ENCODE measurements at places on chromosomes 2 and 18.
A peak's percentile ranks its signal among the peaks of the same experiment; 100 is the strongest.

- DNase-seq: no peak
These were observed 95.5 kb downstream of the CABYR start for GRCh38 chr18:24234330-24234729.

DNA sequence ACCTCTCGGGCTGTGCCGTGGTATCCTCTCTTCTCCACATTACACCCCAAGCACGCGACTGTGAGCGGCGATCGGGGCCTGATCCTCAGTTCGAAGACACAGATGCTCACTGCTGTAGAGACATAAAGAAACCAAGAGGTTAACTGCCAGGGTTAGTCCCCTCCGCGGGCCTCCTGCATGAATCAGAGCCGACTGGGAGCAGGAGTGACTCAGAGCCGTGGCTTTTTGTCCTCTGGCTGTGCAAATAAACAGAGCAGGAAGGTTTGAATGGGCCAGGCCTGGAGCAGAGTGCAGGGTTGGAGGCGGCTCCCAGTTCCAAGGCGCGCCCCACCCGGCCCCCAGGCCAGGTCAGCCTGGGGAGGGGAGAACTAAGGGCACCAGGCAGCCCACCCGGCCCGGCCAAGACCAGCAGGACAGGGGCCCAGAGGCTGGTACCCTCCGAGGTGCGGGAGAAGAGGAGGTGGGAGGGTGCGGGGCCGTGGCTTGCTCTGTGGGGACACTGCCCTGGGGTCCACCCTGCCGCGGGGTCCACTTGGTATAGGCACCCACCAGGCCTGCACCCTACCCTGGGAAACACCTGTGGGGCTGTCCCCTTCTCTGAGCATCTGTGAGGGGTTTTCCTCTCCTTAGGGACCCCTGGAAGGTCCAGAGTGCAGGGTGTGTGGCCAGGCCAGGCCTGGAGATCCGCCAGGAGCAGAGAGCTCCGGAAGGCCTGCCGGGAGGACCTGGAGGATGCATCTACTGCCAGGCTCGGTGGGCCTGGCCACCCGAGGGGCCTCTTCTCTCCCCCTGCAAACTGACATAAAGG lies 16.5 kb downstream of the TWIST2 start:
- DNase-seq: no peak

GRCh38 chr18:57542126-57542525 lies 44.4 kb downstream of the FECH start:
- no peak for DNase-seq

DNA sequence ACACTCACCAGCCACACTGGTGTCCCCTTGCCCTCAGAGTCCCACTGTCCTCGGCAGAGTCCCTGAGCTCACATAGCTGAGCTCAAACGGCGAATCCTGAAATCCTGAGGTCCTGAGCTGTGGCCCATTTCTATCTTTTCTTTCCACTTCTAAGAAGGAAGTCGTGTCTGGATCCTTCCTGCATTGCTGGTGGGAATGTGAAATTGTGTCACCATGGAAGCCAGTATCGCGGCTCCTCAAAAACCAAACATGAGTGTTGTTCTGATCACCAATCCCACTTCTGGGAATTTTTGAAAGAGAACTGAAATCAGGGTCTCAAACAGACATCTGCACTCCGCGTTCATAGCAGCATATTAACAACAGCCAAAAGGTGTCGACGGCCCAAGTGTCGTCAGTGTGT lies 244.7 kb downstream of the EIPR1 start:
- no peak for DNase-seq

DNA sequence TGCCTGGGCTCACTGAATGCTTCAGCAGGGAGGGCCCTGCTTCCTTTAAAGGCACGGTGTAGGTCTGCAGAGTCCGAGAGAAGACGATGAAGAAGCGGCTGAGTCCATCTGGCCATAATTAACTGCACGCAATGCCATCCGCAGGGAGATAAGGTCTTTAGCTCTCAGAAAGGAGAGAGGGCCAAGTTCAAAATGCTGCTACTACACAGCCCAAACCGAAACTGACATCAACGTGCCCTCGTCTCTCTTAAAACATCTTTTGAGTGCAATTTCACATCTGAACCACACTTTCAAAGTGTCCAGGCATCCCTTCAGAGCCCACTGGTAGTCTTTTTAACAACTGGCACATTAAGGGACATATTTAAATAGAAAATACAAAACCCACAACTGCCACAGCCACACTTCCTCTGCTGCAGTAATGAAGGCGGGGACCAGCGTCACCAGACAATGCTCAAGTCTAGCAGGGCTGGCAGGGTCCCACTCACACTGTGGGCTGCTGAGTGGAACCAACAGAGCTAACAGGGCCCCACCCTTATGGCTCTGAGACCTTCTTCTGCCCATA lies 35.8 kb downstream of the ST3GAL5 start:
- DNase-seq: no peak

- peak; percentile 30 for DNase-seq
These were observed 1.5 kb upstream of the IL1RL2 start for GRCh38 chr2:102185347-102185746.

- no peak for DNase-seq
These were observed 262.8 kb downstream of the PTH2R start for GRCh38 chr2:208669394-208669793.

DNA sequence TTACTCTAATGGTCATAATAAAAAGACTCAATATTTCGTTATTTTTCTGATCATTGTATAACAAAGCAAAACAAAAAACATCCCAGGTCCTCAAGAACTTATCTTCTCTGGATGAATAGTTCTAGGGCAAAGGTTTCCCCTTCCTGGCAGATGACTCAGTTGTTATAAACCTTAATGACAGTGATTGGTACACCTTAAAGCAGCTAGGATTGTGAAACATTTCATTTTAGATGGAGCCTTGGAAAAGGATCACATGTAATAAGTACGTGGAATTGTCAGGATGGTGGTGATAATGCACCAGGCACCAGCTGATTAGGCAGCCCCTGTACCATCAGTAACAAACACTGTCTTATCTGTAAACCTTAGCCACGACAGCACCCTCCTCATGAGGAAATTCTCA lies 47.2 kb downstream of the MEP1B start:
- no peak for DNase-seq

GRCh38 chr2:240154606-240155005 lies 14.1 kb upstream of the OTOS start:
- DNase-seq: no peak

DNA sequence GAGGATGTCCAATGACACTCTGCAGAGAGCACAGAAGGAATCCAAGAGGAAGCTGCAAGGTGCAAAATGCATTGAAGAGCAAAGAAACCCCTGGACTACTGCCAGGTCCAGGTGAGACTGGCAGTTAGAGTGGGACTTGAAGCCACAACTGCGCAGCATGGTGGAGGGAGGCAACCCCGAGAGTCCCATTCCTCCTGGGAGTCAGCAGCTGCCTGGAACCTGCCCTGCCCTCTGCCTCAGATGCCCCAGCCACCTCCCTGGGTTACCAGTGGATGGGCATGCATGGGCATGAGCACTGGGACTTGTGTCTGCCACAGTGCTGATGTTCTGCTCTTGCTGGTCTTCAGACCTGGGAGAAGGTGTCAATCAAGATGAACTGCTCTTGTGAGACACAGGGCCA lies 43.2 kb downstream of the ANKMY1 start:
- no peak for DNase-seq
